Stimulated activated CD4-positive, alpha-beta T cell treated with anti-CD3 and anti-CD28 coated beads, Interleukin-15, amount 100 ng/mL, for 1 hour (primary cell): ENCODE measurements at places on chromosomes 3 and 15.

GRCh38 chr3:87997298-87997697 is 61.5 kb downstream of the CGGBP1 start:
- DNase-seq: no peak

GRCh38 chr3:66527246-66527645 is 26.4 kb upstream of the LRIG1 start:
- no peak for DNase-seq

- no peak for DNase-seq
Observed at GRCh38 chr15:63514531-63514943, 10.1 kb downstream of the USP3 start.

DNA sequence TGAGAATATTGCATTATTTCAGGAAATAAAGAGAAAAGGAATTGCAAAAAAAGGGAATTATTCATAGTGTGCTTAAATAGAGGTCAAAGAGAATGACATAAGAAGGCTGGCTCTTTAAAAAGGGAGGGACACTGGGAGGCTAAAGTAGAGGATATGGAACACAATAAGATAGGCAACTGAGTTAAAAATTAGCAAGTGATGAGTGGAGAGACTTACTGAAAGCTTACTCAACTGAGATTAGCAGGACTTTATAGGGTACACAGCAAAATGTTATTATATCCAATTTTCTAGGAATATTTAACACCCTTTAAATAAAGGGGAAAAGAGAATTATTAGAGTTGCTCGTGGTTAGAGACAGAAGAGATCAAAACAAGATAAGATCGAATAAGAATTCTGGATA is 375.2 kb downstream of the LSAMP start:
- no peak for DNase-seq

- DNase-seq: no peak
Observed at GRCh38 chr3:128554100-128554464, 61.1 kb upstream of the GATA2 start.

DNA sequence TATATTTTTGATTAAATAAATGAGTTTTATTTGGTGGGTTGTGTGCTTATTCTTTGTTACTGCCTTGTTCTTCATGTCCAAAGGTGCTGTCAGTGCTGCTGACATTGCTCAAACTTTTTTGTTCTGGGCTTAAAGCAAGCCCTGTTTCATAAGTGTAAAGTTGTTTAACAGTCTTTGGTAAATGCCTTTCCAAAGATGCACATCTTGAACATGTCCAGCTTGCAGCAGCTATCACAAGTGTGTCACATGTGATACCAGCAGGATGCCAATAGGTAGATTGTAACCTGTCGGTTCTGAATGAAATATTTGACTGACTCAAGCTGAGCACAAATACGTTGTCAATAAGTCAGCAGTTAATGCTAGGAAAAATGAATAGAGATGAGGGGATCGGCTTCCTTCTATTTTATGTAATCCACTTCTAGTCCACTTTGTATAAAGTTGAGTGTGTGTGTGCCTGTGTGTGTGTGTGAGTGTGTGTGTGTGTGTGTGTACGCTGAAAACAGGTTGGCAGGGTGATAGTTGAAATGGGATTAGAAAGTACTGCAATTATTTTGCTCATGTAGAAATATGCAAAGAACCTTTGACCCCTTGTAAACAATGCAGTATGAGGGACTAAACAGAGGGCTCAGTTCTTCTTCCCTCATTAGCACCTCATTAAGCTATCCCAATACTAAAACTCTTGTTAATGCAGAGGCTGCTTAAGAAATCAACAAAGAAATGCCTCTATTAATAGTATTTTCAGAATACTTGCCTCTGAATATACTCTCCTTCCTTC is 986.5 kb downstream of the TUSC7 start:
- DNase-seq: no peak

- no peak for DNase-seq
Observed at GRCh38 chr15:80934761-80935221, 54.8 kb downstream of the MESD start.

DNA sequence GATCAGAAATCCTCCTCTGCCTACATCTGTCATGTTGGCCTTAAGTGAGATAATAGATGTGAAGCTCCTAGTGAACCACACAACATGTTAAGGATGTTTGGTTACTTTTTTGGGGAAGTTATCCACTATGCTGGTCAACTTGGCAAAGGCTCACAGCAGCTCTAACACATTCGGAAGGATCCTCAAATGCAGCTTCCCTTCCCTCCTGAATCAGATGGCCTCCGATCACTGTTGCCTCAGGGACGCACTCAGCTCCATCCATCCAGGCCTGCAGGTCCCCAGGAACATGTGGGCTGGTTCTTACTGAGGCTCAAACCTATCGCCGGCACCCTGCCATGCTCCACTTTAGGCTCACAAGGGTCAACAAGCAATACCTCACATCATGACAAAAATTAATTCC is 67.9 kb downstream of the CORO2B start:
- no peak for DNase-seq

GRCh38 chr3:124453189-124453588 is 277.1 kb upstream of the UMPS start:
- no peak for DNase-seq

GRCh38 chr15:68278595-68279405 is 1.3 kb downstream of the FEM1B start:
- no peak for DNase-seq

GRCh38 chr15:72236381-72237003 is 5.5 kb upstream of the PKM start:
- DNase-seq: no peak

DNA sequence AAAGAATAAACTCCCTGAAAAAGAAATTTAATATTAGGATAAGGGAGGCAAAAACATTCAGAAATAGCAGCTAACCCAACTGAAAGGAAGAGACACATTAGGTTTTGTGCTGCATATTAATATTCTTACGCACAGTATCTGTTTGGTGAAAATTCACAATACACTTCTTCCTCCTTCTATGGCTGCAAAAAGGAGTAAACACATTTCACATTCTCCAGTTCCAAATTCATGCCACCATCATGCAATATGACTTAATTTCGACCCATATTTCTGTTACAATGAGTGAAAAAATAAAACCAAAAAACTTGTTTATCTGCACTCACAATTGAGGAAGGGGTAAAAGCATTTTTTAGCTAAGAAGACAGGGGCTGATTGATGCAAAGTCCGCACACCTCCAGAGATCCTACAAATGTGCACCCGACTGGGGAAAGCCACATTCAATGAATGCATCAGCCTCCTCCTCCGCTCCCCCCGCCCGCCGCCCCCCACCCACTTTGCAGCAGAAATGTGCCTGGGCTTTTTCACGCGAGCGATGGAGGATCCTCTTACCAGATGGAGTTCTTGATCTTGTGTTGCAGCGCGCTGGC is 1.0 kb downstream of the RFX7 start:
- no peak for DNase-seq

- DNase-seq: no peak
Observed at GRCh38 chr15:68578980-68579935, at the start of gene CORO2B. Gene CORO2B, plus strand, starts transcription at chr15:68578993. Its CDS starts 270 bp downstream, at chr15:68579263.

- no peak for DNase-seq
Observed at GRCh38 chr15:73383310-73384189, 14.8 kb upstream of the HCN4 start.

DNA sequence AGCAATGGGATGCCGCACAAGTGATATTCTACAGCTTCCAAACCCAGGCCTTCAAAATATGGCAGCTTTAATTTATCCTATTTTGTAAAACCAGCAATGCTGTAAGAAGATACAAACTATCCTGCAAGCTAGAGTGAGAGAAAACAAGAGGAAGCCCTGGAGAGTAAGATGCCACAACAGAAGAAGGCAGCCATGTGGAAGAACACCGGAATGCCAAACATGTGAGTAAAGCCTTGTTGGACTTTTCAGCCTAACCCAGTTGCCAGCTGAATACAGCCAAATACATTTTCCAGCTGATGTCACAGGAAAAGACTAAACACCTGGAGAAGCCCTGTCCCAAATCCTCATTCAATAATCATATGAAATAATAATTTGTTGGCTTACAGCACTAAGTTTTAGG is 1115.1 kb upstream of the CADM2 start:
- DNase-seq: no peak

DNA sequence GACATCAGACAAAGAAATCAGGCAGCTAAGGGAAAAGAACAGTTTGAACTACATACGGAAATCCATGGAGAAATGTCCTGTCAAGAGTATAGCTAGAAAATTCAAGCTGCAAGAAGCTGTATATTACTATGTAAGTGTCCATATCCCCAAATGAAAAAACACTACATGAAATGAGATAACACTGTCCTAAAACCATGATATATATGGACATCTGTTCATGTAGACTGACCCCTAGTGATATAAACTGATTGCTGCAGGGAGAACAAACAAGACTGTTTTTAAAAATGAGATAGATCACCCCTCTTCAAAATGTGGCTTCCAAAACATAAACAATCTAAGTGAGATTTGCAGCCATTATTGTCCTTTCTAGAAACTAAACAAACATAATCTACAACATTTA is 985.6 kb downstream of the EPHA3 start:
- DNase-seq: no peak

DNA sequence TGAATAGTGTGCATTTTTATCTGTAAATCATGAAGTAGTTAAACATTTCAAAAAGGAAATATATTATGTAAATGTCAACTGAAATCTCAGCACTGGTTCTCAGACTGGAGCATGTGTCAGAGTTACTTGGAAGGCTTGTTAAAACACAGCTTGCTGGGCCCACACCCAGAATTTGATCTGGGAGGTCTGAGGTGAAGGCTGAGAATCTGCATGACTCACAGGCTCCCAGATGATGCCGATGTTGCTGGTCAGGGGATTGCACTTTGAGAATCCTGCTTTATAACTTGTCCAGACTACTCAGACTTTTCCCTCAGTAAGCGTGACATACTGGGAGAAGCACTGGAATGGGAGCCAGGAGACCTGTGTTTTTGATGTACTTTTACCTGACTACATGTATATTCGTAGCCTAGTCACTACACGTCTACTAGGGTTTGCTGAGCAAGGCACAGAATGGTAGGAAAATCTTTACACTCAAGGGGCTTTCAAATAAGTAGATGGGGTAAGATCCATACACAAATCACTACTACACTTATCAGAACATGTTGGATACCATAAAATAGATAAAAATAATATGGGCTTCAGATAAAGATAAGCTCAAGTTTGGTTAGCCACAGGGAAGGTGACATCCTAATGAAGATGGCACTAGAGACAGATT is 77.1 kb upstream of the MEX3B start:
- DNase-seq: no peak

DNA sequence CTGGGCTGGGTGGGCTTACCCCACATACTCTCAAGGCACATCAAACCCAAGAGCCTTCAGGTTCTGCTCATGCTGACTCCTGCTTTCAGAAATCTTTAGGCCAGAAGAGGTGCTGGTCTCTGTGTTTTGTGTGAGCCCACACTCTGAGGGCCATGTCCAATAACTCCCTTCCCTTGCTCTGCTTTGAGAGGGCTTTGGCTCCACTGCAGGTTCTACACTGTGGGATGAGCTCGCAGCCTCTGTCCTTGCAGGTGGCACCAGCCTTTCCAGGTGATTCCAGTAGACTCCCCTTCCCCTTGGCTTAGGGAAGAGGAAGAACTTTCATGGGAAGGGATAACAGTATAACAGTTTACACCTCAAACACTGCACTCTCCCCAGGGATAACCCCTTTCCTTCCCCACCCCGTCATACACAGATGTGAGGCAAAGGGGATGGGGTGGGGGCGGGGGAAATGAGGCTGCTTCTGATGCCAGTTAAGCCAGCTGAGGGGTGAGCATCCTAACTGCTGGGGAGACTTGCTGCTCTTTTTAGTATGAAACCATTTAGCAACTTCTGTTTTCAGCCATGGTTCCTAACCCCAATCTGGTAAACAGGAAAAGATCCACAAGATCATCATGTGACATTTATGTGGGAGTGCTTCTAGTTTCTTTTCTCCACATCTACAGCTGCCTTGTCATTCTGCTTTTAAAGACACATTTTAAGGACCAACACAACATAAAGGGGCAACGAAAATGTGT is 262.4 kb downstream of the SLC9A9 start:
- no peak for DNase-seq

DNA sequence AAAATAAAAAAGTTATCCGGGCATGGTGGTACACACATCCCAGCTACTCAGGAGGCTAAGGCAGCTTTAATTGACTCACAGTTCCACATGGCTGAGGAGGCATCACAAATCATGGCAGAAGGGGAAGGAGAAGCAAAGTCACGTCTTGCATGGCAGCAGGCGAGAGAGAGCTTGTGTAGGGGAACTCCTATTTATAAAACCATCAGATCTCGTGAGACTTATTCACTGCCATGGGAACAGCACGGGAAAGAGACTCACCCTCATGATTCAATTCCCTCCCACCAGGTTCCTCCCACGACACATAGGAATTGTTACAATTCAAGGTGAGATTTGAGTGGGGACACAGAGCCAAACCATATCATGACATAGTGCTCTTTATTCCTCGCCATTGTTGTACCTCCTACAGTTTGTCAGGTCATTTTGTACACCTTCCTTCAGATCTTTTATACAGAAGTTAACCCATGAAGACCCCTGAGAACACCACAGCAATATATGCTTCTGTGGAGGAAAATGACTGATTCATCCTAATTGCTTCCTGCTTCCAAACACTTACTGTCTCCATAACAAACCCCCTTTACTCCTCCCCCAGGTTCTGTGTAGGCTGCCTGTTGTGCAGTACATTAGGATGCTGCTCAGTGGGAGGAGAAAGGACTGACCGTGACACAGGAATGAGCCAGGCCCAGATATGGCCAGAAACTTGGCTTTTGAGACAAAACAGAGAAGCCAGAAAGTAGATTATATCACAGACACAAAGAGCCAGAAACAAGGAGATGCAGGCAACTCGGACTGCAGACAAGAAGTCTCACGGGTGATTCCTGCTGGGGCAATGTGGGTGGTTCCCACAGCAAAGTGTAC is 67.9 kb upstream of the HEG1 start:
- no peak for DNase-seq

DNA sequence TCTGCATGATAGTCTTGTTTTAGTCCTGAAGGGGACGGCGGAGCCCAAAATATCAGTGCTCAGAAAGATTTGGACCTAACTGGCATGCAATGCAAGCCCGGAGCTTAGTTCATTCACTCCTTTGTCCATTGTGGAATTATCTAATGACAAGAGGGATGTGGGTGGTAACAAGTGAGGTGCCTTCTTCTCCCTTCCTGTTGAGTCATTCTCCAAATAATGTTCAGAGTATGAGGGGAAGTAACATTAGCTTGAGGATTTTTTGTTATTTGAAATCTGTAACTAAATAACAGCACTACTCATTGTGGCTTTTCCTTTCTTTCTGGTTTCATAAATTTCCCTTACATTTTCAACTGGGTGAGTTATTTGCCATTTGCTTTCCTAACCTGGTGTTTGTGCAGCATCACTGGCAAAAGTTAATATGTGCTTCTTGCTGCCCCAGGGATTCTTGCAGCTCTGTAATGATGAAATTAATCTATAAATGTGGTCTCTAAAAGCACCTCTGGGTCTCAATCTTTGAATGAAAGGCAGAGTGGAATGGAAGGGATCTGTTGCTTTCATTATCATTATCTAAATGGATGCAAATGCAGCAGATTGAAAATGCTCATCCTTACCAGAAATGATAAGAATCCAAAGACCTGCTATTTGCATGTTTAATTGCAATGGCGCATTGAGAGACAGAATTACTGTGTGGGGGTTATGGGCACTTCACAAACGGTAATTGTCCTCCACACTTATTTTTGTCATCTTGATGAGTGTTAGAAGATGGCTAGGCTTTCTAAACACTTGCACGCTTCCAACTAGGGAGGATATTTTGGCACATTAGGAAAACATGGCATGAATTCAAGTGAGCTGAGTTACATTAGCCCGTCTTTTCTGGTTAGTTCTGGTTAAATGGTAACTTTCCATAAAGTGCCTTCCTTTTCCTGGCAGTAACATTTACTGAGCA is 89.9 kb upstream of the MITF start:
- DNase-seq: no peak

GRCh38 chr3:113132571-113132996 is 78.8 kb upstream of the BOC start:
- no peak for DNase-seq

GRCh38 chr3:108008106-108008505 is 82.7 kb downstream of the CD47 start:
- DNase-seq: no peak
